ENCODE measurements at places on chromosomes 16 and 17.

DNA sequence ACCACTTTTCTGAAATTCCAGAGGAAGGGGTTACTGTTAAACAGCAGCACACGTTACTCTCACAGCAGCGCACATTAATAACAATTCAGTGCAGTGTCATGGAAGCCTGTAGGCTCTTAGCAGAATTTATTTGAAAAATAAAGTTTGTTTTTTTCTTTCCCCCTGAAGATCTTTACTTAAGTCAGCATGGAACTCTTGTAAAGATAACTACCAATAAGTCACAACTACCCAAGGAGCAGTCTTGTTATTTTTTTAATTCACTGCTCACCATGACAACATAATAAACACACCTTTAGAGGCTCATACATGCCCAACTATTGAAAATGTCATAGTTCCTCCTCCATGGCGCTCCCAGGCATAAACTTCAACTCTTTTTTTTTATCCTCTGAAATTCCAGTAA is 31.8 kb upstream of the PSMD7 start:
- no peak for DNase-seq

GRCh38 chr17:42629411-42630009 is 20.0 kb downstream of the TUBG1 start:
- DNase-seq, result no peak

GRCh38 chr16:14510581-14510938 is 119.5 kb downstream of the PARN start:
- no peak for DNase-seq

DNA sequence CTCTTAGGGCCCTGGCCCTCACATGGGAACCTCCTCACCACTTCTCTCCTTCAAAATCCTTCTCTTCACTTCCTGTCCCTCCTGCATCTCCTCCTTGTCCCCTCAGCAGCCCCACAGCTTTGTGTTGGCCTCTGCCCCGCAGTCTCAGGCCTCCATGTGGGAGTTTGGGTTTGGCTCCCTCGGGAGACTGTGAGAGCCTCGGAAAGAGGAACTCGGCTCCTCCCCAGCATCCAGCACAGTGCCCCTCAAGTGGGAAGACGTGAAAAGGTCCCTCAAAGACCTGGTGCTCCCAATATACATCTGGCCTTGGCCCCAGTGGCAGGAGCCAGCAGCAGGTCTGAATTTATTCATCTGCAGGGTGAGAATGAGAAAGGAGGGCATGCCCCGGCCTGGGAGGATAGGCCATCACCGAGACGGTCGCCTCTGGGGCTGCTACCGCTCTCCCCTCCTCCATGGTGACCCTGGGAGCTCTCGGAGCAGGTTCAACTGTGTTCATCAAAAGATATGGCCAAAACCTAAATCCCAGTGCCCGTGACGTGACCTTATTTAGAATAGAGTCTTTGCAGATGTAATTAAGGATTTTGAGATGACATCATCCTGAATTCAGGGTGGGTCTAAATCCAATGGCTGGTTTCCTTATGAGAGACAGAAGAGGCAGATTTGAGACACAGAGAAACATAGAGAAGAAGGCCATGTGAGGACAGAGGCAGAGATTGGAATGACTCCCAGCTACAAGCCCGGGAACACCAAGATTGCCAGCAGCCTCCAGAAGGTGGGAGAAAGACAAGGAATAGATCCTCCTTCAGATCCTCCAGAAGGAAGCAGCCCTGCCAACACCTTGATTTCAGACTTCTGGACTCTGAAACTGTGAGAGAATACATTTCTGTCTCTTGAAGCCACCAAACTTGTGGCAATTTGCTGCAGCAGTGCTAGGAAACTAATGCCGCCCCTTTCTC is 135.1 kb downstream of the MRM1 start:
- DNase-seq, result no peak

DNA sequence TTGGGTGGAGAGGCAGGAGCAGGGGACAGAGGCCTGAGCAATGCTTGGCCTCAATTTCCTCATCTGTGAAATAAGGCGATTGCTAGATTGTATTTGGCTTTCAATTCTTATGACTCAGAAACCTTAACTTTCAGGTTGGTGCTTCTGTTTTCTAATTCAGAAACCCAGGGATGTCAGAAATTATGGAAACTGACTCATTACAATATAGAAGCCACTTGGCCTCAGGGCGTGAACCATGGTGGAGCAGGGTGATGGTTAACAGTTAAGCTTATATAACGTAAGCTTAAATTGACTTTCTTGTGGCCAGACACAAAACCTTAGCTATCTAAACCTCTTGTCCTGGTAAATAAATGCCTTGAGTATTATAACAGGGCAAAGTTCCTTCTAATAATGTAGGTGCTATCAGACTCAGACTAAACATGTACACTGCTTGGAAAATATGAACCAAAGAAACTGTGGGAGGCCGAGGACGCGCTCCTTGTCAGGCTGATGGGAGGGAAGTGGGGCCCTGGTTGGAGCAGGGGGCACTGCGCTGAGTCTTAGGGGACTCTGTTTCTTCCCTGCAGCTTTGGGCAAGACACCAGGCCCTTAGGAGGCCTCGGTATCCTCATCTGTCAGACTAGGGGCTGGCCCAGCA is 17.1 kb upstream of the SREBF1 start:
- DNase-seq, result no peak
